ENCODE measurements at places on chromosomes 6 and 20. TPM values are rescaled to one million over a fixed set of nuclear protein-coding genes. Genes with fewer than 3 reads are reported as not detected.

The IYD gene
- not detected for total RNA-seq

DNA sequence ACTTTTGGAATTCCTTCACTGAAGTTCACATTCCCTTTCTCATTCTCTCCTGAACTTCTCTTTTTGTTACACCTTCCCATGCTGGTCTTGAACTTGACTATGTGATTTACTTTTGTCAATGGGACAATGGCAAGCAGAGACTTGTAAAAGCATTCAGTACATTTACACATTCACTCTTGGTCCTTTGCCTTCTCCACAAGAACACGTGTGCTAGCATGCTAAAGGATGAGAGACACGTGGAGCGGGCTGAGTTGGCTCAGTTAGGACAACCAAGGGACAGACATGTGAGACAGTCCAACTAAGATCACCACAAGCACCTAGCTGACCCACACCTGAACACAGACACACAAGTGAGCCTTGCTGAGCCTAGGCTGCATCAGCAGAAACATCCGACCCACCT, 91.3 kb upstream of the PAK5 start:
- no peaks in the 10 kb centered on the region for H3K4me1 ChIP-seq
- H3K4me3 ChIP-seq: no peak overlapping the region
- H3K27me3 ChIP-seq: no peaks in the 10 kb centered on the region

The APOBEC2 gene
- total RNA-seq: not detected

- H3K4me1 ChIP-seq: no peaks in the 10 kb centered on the region
- peaks cover 31% of the 10 kb centered on the region for H3K27me3 ChIP-seq
- DNase-seq: no peak
- no peak overlapping the region for H3K4me3 ChIP-seq
- H3K36me3 ChIP-seq: no peaks in the 10 kb centered on the region
These were observed 2.3 kb downstream of the DEFB124 start for GRCh38 chr20:31472395-31473330.

GRCh38 chr6:5174244-5174643, 86.5 kb downstream of the LYRM4 start:
- H3K27ac ChIP-seq: peak overlapping the region; percentile 90
- H3K36me3 ChIP-seq: no peaks in the 10 kb centered on the region
- H3K27me3 ChIP-seq: no peaks in the 10 kb centered on the region
- peak; percentile 63 for DNase-seq
- H3K4me3 ChIP-seq: peak overlapping the region; percentile 82

GRCh38 chr6:117481278-117481925, 1.1 kb upstream of the DCBLD1 start:
- peak overlapping the region; percentile 81 for H3K4me3 ChIP-seq
- no peak overlapping the region for H3K27ac ChIP-seq
- H3K4me1 ChIP-seq: peaks cover 19% of the 10 kb centered on the region
- no peaks in the 10 kb centered on the region for H3K27me3 ChIP-seq
- H3K36me3 ChIP-seq: no peaks in the 10 kb centered on the region

- H3K27ac ChIP-seq: no peak overlapping the region
- peaks cover 5% of the 10 kb centered on the region for H3K27me3 ChIP-seq
These were observed 1.7 kb downstream of the PPDPF start for GRCh38 chr20:63522091-63522868.

DNA sequence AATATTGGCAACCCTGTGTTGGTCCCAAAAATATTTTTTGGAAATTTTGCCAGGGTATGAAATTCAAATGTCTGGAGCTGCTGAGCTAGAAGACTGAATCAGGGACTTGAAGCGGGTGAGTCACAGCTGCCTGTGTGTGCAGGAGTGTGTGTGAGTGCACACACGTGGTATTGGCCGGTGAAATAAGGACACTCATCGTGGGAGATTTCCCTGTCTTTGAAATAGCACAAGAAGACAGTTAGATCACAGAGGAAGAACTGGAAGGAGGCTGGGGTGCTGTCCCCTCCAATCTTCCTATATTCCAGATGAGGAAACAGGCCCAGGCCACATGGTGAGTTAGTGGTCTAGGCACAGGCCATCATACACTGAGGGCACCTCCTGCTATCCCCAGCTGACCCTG, 123.8 kb upstream of the MLN start:
- H3K27ac ChIP-seq: no peak overlapping the region
- no peak for DNase-seq
- H3K4me1 ChIP-seq: no peaks in the 10 kb centered on the region
- H3K36me3 ChIP-seq: no peaks in the 10 kb centered on the region
- H3K4me3 ChIP-seq: no peak overlapping the region

Data from natural killer cell treated with Interleukin-12 subunit alpha and Interleukin-12 subunit beta and Interleukin-15 and Interleukin-18, amount 100 ng/mL, for 72 hours (primary cell).